BJ (cell line): ENCODE measurements at places on chromosomes 11 and 22. TPM values are rescaled to one million over a fixed set of nuclear protein-coding genes. Genes with fewer than 3 reads are reported as not detected.

The NXPE1 gene
- not detected in 2 replicates for polyA plus RNA-seq

The ISX gene
- not detected in 2 replicates for polyA plus RNA-seq

The MMP8 gene
- not detected in 2 replicates for polyA plus RNA-seq

DNA sequence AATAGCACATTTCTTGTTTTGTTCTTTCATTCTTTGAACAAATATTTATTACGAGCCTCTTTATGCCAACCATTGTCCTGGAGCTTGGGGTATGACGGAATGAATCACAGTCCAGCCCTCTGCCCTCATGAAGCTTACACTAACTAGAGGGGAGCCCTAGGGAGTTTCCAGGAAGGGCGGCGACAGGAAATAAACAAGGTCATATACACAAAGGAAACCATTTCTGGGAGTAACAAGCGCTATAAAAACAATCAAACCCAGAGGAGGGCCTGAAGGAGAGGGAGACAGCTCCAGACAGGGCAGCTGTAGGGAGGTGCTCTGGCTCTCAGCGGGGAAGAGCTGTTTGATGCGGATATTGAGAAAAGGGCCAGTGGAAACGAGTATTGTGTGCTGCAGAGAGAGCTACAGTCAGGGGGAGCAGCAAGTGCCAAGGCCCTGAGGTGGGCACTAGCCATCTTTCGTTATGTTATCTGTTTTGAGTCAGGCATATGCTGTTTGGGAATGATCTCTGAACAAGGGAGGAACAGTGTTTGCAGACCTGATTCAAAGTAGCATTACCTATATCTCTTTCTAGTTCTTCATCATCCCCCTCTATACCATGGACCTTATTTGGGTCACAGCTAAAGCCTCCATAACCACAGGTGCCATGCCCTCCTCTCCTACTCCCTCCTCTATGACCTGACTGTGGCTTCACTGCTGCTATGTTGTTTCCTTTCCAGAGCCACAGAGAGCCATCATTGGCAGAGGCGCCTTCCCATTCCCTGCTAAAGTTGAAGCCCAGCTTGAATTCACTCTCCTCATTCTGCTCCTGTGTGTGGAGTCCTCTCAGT, 15.3 kb upstream of the ZBTB16 start:
- DNase-seq: no peak

DNA sequence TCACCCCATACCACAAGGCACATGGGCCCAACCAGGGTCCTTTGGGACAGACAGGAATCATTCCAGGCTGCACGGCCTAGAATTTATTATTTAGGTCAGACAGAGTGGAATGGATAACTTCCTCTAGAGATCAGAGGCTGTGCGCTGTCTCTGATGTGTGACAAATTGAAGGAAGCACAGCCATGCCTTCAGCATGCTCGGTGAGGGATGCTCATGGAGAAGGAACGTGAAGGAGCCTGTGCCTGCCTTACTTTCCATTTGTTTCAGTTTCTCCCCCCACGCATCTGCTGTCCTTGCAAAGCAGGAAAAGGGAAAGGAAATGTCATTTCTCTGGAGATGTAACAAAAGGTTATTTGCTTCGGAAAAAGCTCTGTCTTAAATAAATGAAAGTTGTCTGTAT, 644.1 kb downstream of the OPCML start:
- peak; percentile 26 for DNase-seq

GRCh38 chr11:2835296-2835695, 50.3 kb downstream of the CDKN1C start:
- no peak for DNase-seq

GRCh38 chr22:26893173-26894110, 236.1 kb downstream of the MIAT start:
- no peak for DNase-seq

DNA sequence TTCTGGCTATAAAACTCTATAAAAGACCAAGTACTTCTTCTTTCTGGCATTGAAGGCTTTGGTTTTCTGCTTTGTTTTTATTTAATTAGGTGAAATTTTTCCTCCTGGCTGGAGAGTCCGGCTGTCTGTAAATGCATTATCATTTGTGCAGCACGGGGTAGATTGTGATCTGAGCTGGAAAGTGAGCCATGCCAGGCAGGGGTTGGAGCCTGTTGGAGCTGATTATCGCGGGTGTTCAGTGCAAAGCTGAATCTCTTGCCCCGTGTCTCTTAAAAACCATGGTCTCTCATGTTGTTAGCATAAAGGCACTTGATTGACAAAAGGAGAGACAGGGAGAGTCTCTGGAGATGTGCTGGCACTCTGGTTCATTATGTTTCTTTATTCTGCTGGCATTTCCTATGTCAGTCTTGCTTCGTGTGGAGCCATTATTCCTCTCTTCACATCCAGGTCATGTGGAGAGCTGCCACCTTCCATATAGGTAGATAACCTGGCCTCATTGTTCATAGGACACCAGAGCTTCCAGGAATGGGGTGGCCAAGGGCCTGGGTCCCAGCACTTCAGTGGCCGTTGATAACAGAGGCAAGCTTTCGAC, 75.2 kb downstream of the LDLRAD3 start:
- no peak for DNase-seq

GRCh38 chr11:43212279-43212678, 99.5 kb upstream of the API5 start:
- DNase-seq: no peak

GRCh38 chr11:13140873-13141655, 131.9 kb downstream of the RASSF10 start:
- no peak for DNase-seq

DNA sequence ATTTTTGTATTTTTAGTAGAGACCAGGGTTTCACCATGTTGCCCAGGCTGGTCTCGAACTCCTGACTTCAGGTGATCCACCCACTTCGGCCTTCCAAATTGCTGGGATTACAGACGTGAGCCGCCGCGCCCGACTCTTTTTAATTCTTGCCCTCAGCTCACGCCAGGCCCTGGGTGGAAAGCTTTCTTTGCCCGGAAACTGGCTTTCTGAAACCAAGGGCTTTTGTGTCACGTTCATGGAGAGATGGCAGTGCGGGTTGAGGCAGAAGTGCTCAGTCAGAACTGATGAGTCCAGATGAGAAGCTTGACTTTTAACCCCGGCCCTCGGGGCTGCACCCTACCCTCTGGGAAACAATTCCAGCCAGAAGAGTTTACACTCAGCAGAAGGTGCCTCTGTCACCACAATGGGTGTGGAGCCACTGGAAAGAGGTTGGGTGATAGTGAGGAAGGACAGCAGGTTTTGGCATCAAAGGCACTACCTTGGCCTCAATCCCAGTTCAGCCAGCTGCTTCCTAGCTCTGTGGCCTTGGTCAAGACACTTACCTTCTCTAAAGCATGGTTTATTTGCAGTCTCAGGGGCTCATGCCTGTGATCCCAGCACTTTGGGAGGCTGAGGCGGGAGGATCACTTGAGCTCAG, 890 bp upstream of the ARFGAP3 start:
- DNase-seq: no peak

DNA sequence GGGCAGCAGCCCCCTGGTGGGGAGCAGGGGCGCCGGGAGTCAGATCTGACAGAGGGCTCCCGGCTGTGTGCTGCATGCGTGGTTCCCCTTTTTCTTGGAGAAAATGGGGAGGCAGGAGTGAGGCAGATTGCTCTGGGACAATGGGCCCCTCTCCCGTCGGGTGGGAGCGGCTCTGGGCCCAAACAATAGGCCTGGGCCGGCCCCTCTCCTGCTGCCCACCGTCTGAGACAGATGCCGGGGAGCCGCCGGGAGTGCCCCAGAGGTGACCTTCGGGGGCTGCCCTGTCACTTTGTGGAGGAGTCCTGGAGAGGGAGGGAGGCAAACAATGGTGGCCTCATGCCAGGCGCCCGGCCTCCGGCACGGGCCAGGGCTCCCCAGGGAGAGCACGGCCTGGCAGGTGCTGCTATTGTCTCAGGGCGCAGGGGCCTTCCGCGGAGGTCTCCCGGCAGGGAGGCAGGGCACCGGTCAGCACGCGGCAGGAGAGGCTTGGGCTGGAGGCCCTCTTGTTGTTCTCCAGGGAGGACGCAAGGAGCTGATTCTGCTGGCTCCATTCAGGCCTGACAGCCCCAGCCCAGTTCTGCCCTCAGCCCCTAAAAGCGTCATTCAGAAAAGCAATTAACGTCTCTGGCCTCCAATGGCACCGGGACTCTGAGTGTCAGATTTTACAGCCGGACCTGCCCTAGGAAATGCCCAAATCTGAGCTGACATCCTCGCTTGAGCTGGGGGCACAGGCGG, 44.8 kb downstream of the SMIM38 start:
- no peak for DNase-seq

DNA sequence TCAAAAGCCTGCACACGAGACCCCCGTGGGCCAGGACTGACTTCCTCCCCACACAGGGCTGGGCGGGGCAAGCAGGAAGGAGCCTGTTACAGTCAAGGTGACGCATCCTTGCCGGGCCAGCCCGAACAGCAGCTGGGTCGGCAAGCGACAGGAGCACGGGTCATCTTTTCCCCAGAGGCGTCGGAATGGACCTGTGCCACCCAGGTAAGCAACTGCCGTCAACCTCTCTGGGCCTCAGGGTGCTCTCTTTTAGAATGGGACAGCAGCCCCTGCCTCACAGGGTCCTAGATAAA, at the start of gene CYTH4:
Gene CYTH4 (plus strand): TSS at position 124 of the 293 bp plus-strand sequence. CDS start 62 bp downstream, at position 186.
- DNase-seq: no peak
